ENCODE measurements at places on chromosomes 2 and 18.

DNA sequence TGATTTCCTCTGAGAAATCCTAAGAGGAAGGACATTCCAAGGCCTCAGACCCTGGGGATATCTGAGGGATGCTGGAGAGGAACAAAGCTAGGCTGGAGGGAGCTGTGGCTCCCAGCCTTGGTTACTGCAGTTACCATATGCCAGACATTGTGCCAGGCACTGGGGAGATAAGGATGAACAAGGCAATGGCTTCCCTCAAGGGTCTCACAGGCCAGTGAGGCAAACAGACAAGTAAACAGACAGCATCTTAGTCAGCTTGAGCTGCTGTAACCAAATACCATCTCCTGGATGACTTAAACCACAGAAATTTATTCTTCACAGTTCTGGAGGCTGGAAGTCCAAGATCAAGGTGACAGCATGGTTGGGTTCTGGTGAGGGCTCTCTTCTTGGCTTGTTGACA is 91.8 kb downstream of the SKA1 start:
- no peak for DNase-seq

- DNase-seq: no peak
These were observed 1.1 kb upstream of the SCN9A start for GRCh38 chr2:166376873-166377272.

DNA sequence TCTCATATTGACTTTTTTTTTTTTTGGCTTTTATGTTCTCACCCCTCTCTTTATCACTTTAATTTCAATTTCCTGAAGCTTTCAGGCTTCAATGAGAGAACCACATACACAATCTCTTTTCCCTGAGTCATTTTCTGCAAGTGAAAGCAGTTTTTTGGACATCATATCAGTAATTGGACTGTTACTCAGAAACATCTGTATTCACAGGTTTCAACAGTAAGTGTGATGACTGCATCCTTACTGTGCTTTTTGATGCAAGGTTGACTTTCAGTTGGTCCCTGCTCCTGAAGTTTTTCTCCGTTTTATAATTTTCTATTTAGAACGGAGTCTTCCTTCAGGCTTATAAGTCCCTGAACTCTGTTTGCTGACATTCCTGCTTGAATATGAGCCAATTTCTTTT is 70.5 kb upstream of the CCBE1 start:
- no peak for DNase-seq

DNA sequence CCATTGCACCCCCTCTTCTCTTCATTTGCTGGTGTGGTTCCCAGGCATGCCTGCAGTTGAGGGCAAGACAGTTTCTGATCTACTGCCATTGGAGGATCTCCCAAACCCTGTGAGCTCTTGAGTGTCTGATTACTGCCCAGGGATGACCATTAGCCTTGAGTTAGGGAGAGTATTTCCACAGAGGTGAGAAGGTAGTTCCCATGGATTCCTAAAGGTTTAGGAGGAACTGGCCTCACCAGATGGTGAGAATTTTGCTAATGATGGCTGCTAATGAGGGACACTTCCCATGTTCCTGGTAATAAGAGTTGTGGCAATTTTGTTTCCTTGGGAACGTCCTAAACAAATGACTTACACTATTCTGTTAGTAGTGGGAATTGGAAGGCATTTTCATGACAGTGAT is 42.5 kb downstream of the PTPRM start:
- DNase-seq: no peak

DNA sequence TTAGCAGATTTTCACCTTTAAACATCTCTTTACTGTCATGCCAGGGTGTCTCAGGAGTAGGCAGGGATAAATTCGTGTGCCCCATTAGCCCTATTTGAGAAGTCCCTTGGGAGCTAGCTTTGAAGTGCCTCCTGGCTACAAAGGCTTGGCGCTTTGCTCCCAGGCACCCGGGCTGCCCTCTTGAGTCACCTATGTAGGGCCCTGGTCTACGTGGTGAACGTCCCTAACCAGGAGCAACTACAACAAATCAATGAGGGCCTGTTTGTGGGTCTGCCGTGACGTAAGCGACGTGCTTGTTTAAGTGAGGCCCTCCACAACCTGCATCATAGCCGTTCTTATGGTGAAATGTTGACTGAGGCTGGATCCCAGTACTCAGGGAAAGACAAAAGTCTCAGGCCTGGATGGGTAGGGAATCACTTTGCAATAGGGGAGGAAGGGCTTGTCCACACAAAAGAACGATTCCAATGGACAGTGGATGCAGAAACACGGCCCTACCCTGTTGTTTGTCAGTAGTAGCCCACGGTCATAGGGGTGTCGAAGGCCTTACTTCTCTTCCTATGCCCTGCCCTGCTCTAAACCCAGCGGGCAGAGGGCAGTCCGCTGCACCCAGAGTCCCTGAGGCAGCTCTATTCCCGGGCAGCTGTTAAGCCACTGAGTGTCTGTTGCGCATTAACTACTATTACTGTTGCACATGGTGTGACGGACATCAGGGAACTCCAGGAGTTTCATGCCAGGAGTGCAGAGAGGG is 93.9 kb downstream of the INHBB start:
- DNase-seq: no peak

DNA sequence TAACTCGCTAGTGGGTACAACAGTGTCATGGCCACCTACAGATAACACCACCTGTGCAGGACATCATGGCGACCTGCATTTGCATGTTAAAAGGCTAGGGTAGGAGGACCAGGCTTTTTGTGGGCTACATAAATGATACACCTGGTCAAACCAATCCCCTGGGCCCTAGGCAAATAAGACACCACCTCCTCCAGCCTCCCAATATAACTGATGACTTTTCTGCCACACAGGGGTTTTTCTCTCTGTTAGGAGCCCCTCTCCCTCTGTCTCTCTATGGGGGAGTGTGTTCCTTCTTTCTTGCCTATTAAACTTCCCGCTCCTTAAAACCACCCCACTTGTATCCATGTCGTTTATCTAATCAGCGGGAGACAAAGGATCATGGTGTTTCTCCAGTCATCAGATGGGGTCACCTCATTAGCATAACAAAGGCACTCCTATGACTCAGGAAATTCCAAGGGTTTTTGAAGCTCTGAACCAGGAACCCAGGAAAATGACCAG is 10.8 kb upstream of the BUB1 start:
- no peak for DNase-seq

GRCh38 chr18:70176537-70176936 is 28.9 kb downstream of the RTTN start:
- DNase-seq: no peak

DNA sequence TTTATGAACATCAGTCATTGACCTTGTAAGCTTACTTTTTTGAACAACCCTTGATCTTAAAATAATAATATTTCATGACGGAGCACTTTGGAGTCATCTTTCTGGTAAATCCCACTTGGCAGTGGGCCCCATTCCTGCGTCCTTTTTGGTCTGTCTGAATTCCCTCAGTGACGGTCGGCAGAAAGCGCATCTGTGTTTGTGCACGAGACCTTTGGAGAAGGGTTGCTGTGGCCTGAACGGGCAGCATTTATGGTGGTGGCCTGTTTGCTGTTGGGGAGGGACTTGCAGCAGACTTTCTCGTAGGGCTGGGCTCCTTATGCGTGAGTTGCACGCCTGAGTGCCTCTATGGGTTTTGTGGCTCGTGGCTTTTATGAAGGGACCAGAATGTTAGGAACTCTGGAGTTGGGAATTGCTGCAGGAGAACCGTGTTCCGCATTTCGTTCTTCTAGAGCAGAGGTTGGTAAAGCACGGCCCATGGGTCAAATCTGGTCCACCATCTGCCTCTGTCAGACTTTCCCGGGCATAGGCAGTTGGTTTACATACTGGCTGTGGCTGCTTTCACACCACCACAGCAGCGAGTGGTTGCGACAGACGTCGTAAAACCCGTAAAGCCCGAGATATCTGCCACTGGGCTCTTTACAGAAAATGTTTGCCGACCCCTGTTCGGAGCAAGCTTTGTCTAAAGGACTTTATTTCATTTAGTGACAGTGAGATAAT is 30.8 kb downstream of the LPIN1 start:
- no peak for DNase-seq

GRCh38 chr2:67842375-67842959 is 220.3 kb downstream of the C1D start:
- no peak for DNase-seq

GRCh38 chr2:157428500-157429175 is 15.3 kb downstream of the CYTIP start:
- DNase-seq: no peak

DNA sequence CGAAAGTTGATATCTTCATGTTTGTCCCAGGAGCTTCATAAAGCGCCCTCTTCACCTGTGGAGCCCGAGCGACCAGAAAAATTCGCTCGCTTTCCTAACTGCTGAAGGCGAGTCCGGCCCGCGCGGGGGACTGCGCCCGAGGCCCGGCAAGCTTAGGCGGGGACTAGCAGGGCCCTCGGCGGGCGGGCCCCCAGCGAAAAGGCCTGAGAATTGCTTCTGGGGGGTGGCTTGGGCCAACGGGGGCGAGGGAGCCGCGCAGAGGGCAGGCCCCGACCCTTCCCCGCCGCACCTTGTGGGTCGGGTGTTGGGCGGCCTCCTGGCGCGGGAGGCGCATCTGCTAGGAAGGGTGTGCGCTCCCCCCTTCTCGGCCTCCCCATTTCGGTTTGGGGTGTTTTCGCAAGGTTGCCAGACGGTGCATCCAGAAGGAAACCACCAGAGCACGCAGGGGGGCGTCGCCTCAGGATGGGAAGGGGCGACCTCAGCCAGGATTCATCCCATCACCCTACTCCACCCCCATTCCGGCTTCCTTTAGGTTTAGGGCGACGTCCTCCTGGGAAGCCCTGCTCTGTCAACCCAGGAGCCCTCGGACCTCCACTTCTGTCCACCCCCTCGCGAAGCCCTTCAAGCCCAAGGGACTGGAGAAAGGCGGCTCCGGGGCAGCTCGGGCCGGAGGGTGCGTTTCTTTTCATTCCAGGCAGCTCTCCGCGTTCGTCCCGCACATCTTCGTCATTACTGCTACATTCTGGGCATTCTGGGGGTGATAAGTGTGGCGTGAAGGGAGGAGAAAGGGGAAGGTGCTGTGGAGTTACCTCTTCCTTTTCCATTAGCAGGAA is 9.1 kb downstream of the SP9 start:
- no peak for DNase-seq

DNA sequence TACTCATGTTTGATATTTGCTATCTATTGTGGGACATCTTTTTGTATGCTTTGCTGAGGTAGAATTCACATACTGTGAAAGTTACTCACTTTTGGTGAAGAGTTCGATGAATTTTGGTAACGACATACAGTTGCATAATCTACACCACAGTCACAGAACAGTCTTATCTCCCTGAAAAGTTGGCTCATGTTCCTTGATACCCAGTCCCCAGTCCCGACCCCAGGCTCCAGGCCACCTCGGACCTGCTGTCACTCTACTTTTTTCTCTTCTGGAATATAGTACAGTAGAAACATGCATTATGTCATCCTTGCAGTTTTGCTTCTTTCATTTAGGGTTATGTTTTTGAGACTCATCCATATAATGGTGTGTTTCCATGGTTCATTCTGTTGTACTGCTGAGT is 191.7 kb downstream of the FAM210A start:
- DNase-seq: no peak

DNA sequence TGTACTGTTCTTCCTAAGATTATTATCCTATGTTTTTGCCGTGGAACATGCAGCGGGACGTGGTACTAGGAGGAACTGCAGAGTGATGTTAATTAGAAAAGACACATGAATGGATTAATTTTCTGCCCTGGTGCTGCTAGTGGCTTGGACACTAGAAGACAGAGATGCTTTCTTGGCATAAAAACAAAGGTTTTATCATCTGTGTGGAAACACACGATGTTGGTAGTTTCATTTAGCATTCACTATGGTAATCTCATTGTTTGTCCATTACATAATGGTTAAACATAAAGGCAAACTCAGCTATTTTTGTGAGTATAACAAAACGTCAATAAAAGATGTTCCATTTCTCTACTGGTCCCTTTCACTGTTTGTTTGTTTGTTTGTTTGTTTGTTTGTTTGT is 22.8 kb downstream of the COL6A3 start:
- DNase-seq: no peak

DNA sequence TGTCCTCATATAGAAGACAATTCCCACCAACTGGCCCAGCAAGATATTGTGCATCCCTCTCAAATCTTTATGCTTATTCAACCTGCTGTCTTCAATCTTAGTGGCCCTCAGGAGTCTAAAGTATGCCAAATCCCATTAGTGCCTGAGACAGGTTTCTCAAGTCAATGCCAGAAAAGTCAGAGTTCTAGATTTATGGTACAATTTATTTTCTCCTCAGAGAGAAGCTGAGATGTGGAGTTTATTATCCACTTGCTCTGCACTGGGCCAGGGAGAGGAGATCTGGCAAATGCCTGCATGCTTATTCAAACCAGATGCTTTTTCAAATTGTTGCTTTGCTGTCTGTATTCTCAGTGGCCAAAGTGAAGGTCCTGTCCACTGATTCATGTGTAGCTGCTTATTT is 825.2 kb downstream of the METTL4 start:
- DNase-seq: no peak

- no peak for DNase-seq
These were observed 648.9 kb upstream of the SALL3 start for GRCh38 chr18:78330766-78331165.

GRCh38 chr2:240472078-240472790 is 36.8 kb downstream of the GPC1 start:
- DNase-seq: no peak

DNA sequence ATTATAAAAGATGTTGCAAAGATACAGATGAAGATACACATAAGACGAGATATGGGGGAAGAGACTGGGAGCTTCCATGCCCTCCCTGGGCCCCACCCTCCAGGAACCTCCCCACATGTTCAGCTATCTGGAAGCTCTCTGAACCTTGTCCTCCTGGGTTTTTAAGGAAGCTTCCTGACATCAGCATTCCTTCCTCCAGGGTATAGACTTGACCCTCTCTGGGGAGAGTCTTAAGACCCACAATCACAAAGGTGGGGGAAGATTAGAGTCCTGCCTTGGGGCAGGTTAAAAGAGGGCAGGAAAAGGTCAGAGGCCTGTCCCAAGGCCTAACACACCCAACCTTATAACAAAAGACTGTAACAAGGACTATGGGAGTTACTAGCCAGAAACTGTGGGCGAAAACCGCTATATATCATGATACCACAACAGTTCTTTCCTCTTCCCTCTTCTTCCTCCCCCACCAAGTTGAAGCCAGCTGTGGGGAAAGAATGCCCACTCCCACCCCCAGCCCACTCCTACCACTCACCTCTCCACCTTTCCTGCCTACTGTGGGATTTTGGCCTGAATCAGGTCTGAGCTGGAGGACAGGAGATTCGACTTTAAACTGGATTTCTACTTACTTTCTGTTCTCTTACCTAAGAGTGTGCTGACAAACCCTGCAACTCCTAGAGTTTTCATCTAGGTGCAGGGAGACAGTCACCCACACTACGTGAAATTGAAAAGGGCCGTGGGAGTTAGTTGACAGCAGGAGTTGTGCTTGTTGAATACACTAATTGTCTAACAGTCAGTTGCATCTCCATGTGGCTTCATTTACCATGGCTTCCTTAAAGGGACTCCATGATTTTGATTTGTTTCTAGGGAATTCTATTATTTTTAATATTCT is 105.0 kb downstream of the LAMA3 start:
- no peak for DNase-seq

GRCh38 chr2:132617989-132618388 is 52.0 kb downstream of the LYPD1 start:
- DNase-seq: no peak

- no peak for DNase-seq
These were observed 50.3 kb upstream of the ID2 start for GRCh38 chr2:8631465-8632005.

GRCh38 chr18:34085140-34085739 is 139.5 kb downstream of the NOL4 start:
- peak; percentile 16 for DNase-seq

All from HEK293T (cell line).